OCI-LY7 (cell line): ENCODE measurements at places on chromosomes 3 and 15.

- no peak for DNase-seq
These were observed 6.4 kb downstream of the PDE8A start for GRCh38 chr15:84987949-84988624.

- no peak for DNase-seq
These were observed 14.6 kb upstream of the RFTN1 start for GRCh38 chr3:16528106-16528505.

- DNase-seq = no peak
These were observed 16.1 kb upstream of the C15orf61 start for GRCh38 chr15:67504796-67505195.

- DNase-seq = no peak
These were observed 6.9 kb downstream of the SHF start for GRCh38 chr15:45180648-45181436.

GRCh38 chr15:33785366-33785765, 182.9 kb upstream of the CHRM5 start:
- no peak for DNase-seq

- DNase-seq = no peak
These were observed 31.4 kb downstream of the GTF2E1 start for GRCh38 chr3:120773932-120774331.

DNA sequence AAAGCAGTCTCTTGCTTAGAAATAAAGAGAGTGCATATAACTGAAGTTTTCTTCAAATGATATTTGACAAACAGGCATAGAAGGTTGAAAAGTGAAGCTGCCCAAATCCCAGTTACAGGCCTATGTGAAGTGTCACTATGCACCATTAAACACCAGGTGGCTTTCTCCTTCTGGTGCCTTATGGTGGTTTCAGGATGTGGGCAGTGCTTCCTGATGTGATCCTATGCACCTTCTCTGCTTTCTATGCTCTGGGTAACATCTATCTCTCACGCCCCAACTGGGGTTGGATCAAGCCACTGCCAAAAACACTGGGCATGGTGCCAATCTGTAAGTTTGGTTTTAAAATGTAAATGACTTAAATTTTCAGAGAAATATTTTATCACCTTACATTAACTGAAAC, 744.7 kb downstream of the TUSC7 start:
- no peak for DNase-seq

DNA sequence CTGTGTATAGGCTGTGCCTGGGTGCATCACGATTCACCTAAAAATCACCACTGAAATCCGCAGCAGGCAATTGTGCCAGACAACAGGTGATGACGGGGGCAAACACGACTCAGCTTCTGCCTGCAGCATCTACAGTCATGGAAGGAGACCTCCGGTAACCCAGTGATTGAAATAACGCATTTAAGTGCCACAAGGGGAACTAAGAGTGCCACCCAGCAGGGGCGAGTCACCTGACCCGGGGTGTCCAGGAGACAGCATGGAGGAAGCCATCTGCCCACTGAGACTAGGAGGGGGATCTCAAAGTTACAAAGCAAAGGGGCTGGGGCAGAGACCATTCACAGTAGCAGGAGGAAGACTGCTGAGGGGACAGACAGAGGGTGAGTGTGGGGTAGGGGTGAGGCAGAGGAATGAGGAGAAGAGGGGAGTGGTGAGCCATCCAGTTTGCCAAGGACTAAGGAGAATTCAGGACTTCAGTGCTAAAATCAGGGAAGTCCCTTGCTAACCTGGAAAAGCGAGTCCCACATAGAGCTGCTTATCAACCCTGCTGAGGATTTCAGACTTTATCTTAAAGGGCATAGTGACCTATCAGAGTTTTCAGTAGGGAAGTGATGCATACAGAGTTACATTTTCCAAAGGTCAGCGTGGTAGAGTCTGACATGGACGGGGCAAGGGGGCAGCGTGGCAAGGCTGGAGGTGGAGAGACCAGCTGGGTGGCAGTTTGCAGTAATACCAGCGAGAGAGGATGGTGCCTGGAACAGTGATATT, 256.7 kb upstream of the HES1 start:
- DNase-seq = peak; percentile 48

- no peak for DNase-seq
These were observed 31.8 kb upstream of the SMAD3 start for GRCh38 chr15:67033571-67034044.

DNA sequence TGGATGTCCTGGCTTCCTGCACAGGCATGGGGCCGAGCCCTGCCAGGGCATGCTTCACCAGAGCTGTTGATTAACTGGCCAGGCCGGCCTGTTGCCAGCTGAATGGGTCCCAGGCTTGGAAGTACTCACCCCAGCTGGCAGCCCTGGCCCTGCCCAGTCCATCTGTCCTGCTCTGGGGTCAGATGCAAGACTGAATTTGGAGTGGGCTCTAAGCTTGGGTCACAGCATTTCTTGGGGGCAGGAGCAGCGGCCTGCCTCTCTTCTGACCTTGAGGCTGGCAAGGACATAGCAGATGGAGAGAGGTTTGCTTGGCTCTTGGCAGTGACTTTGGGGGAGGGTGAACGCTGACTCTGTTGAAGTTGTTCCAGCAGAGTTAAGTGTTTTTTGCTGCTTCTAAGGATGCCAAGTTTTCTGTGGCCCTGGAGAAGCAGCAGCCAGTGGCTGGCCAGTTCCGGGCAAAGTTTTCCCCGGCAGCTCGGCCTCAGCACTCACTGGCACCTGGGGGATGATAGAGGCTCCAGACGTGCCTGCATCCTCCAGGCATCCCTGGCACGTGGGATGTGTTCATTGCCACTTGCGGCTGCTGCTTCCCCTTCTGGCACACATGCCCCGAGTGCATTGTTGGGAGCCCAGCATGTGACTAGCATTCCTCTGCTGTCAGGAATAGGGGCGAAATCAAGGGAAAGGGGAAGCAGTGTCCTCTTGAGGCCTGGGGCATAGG, 22.9 kb downstream of the PDIA5 start:
- no peak for DNase-seq

- peak; percentile 67 for DNase-seq
These were observed 5.2 kb upstream of the WNT7A start for GRCh38 chr3:13884851-13885703.

GRCh38 chr3:160061525-160061924, 72.9 kb downstream of the IL12A start:
- DNase-seq = no peak

- DNase-seq = no peak
These were observed 8.4 kb downstream of the ACSBG1 start for GRCh38 chr15:78225783-78226541.

GRCh38 chr3:125403789-125404188, 28.7 kb upstream of the ZNF148 start:
- no peak for DNase-seq

DNA sequence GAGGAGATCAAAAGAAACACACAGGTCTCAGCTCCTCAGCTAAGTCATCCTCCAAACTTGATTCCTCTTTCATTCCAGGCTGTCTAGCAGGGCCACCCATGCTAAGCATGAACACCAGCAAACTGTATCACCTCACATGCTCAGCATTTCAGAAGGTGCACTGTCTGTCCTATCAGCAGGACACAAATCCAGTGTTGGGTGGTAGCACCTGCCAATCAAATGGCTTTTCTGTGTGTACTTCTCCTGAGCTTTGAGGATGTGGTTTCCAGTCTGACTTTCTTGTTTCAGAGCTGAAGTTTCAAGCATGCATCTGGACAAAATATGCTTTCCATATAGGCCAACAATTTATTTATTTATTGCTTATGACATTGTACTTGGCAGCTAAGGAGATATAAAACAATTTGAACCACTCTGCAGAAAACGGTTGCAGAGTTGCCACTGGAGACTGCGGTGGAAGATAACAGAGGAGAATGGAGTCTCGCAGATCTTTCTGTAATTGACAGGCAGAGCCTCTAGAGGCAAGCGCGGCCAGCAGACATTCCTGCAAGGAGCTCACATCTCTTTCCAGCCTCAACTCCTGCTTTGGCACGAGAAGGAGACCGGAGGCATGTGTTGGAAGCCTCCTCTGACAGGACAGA, 167.1 kb upstream of the WNT5A start:
- DNase-seq = peak; percentile 45

GRCh38 chr3:61371123-61371522, 119.9 kb upstream of the FHIT start:
- peak; percentile 14 for DNase-seq

DNA sequence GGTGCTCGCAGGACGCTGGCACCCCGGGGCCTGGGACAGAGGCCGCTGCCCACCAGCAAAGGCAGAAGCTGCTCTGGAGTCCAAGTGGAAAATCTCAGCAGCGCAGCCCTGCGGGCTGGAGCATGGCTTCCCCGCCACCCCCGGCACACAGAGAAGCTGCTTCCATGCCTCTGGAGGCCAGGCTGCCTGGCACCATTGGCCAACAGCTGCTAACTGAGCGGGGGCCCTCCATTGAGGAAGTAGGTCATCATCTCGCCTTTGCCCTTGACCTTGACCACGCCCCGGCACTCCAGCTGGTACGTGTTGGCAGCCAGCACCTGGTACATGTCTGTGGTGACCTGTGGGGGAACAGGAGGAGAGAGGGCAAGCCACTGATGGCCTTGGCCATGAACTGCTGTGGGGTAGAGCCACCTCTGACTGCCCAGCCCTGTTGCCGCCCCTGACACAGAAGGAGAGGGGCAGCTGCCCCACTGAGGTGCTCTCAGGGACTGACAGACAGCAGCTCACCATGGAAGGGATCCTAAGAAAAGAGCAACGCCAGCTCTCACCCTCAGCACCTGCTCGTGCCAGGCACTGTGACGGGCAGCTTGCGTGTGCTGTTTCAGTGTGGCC, 82.8 kb downstream of the SEC22A start:
- DNase-seq = no peak

- no peak for DNase-seq
These were observed 207.9 kb upstream of the COL8A1 start for GRCh38 chr3:99430348-99431134.

DNA sequence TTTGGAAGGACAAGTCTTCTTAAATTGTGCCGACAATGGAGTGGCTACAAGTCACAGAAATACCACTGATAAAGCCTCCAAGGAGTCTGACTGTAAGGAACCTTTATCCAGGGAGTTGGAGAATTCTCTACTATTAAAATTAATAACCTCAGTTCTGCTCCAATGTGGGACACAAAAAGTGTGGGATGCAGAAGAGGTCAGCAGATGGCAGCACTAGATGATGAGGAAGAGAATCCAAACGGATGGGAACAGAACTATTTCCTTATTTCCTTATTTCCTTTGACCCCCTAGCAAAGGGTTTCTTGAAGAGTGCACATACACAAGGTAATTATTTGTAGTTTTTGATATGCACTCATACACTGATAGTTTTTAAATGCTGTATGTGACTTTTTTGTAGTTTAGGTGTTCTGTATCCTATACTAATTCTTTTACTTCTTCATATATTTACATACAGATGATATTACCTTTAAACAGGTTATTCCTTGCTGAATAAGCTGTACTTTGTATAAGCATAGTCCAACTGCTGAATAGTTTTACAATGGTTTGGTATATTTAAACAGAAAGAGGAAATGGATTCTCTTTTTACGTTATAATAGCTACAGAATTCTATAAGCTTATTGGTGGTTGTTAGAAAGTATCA, 25.6 kb upstream of the NLGN1 start:
- no peak for DNase-seq

DNA sequence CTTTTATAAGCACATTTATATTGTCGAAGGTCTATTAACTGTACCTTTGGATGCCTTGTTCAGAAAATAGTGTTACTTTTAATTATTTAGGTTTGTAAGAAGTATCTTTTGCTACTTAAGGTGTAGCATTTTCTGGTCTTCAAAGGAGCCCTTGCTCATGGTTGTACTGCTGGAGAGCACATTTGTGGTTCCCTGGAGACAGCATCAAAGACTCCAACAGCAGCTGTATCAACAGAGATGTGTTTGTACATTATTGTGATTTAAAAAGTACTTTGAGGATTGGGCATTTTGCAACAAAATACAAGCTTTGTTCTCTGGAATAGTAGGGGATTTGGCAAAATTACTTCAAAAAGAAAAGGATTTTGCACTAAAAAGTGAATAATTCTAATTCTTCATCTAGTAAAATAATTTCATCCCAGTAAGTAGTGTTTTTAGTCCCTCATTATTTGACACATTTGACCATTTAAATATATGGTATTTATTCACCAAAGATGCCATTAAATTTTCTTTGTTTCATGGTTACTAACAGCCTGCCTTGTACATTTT, 16.5 kb downstream of the TBC1D23 start:
- no peak for DNase-seq

DNA sequence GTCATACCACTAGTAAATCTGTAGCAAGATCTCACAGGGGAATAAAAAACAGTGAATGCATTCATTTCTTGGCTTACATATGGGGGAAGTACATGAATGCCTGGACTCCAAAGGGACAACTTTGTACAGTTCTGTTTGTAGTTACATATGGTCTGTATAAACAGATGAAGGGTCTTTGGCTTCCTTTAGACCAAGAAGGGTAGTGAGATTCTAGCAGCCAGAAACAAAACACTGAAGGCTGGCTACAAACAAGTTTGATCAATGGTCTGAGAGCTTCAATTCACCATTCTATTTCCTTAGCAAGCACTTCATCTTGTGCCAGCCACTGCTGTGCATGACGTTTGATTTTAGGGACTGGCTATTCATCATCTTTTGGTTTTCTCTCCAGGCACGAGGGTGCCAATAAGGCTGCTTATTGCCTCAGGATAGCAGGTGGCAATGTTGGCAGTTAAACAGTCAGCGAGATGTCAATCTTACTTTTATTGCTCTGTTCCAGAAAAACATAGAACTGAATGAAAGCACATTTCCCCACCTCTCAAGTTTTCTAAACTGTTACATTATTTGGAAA, 313.7 kb upstream of the COL8A1 start:
- no peak for DNase-seq

- no peak for DNase-seq
These were observed 6.9 kb downstream of the ST6GAL1 start for GRCh38 chr3:186937017-186937875.

GRCh38 chr15:57422113-57422754, 45.9 kb downstream of the CGNL1 start:
- DNase-seq = no peak

- DNase-seq = no peak
These were observed 3.5 kb upstream of the CHST14 start for GRCh38 chr15:40467261-40467615.

DNA sequence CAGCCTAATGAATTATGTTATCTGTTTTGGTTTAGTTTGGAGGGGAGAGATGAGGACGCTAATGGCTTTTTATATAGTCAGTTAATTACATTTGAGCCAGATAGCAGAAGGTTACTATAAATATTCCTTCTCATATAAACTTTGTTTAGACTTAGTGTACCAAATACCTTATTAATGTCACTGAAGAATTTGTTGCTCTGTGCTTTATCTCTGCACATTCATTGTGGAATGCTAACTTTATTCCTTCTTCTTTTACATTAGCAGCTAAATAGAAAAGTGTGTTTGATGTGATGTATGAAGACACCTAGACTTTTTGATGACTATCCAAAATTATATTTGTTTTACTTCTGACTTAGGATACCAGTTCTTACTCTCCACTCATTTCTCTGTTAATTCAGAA, 105.2 kb downstream of the EPHA3 start:
- no peak for DNase-seq

GRCh38 chr3:99624496-99625236, 13.7 kb upstream of the COL8A1 start:
- DNase-seq = no peak

- peak; percentile 71 for DNase-seq
These were observed 1.7 kb downstream of the MEIS2 start for GRCh38 chr15:37098468-37099318.
